ENCODE measurements at places on chromosomes 7 and 10.

DNA sequence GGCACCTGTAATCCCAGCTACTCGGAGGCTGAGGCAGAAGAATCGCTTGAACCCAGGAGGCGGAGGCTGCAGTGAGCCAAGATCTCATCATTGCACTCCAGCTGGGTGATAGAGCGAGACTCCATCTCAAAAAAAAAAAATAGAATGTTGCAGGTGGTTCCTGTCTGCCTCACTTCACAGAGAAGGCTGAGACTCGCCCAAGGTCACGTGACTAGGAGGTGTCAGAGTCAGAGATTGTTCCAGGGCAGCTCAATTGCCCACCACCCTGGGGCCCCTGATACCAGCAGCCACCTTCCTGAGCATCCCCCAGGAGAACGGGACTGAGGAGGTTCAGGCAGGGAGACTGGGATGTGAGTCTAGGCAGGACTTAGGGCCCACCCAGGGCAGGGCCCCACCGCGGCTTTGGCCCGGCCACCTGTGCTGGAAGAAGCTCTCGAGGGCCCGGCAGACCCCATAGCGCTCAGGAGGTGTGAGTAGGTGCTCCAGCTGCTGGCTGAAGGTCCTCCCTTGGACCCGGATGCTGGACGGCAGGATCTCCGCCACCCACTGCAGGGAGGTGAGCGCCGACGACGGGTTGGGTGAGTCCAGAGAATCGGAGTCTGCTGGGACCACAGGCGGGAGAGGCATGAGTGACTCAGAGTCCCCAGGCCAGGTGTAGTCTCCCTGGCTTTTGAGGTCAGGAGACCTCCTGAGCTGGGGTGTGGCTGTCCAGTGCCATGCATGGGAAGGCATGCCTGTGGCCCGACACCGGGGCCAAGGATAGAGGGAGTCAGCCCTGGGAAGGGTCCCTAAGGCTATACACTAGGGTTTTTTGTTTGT is 30.9 kb downstream of the GRID2IP start:
- no peak for DNase-seq

GRCh38 chr10:24288581-24288980 is 79.6 kb downstream of the KIAA1217 start:
- DNase-seq: no peak

GRCh38 chr7:76302347-76303201 is at the start of gene HSPB1:
Gene HSPB1, plus strand, starts transcription at chr7:76302673. Its CDS starts 40 bp downstream, at chr7:76302713.
- peak; percentile 81 for DNase-seq

DNA sequence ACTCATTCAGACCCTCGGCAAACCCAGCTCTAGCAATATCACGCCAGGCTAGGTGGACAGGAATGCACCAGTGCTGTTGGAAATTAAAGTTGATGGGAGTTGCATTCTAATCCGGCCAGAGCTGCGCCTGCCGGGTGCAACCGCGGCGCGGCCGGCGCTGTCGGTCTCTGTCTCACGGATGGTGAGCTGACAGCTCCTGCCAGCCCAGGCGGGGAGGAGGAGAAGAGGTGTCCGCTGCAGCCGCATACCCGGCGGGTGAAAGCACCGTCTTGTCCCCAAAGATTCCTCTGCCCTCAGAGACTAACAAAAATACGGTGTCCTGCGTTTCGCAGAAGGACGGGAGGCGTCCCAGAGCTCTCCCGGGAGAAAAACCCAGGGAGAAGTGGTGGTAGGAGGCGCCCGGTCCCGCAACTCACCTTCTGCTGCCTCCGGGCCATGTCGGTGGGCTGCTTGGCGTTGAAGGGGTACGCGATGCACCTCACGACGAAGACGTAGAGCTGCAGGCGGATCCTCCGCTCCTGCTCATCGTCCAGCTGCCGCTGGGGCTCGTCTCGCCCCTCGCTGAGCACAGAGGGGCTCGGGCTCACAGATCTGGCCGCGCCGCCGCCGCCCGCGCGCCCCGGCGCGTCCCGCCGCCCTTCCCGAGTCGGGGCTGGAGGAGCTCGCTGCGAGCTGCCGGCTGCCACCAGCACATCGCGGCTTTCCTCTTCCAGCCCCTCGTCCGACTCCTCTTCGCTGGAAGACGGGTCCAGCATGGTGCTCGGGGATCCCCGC is 490 bp downstream of the CADPS2 start:
- peak; percentile 33 for DNase-seq

DNA sequence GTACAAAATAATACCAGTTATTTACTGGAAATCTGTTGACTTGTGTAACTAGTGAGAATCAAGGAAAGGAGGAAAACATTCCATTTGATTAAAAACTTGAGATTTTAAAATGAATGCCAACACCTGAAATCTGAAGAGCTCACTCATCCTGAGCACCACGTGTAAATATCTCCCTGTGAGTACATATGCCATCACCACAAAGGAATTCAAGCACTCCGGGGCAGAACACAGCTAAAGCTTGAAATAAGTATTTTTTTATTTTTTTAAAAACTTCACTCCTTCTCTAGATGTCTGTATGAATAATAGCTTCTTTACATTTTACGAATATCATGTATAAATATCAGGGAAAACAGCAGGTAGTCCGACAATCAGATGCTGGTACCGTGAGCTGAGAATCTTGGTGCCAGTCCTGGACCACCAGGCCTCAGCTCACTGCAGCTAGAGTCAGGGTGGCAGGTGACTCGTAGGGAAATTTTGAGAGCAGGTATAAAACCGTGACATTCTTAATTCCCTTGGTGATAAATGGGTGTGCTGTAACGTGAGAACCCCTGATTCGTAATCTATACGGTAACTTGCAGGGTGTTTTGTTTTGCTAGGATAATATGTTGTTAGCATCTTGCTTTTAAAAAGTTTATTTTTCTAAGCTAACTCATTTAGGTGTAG is 12.7 kb downstream of the LMTK2 start:
- no peak for DNase-seq

DNA sequence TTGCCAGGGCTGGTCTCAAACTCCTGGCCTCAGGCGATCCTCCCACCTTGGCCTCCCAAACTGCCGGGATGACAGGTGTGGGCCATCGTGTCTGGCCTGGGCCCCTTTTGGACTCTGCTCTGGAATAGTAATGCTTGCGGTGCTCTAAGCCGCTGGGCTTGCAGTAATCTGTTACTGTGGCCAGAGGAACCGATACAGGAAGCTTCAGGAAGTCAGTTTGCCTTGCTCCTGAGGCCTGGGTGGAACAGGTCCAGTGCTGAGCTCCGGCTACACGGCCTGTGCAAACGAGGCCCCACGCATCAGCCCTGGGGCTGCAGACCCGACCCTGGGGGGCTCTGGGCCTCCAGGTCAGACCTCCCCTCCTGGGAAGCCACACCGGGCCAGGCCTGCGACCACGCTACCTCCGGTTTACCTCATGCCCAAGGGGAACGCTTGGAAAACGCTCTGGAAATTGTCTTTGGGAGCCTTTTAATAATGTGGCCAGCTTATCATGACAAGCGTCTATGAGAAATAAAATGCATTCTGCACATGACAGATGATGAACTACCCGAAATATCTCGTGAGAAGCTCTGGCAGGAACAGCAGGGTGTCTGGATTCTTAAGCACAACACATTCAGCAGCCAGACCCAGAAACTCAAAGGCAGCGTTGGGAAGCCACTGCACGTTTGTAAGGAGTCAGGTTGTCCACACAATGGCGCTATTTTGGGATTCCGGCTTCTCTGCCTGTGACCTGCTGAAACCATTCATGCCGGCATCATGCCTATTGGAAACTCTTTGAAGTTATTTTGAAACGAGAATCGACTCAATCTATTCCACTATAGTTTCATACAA is 10.1 kb upstream of the ADAP1 start:
- no peak for DNase-seq

DNA sequence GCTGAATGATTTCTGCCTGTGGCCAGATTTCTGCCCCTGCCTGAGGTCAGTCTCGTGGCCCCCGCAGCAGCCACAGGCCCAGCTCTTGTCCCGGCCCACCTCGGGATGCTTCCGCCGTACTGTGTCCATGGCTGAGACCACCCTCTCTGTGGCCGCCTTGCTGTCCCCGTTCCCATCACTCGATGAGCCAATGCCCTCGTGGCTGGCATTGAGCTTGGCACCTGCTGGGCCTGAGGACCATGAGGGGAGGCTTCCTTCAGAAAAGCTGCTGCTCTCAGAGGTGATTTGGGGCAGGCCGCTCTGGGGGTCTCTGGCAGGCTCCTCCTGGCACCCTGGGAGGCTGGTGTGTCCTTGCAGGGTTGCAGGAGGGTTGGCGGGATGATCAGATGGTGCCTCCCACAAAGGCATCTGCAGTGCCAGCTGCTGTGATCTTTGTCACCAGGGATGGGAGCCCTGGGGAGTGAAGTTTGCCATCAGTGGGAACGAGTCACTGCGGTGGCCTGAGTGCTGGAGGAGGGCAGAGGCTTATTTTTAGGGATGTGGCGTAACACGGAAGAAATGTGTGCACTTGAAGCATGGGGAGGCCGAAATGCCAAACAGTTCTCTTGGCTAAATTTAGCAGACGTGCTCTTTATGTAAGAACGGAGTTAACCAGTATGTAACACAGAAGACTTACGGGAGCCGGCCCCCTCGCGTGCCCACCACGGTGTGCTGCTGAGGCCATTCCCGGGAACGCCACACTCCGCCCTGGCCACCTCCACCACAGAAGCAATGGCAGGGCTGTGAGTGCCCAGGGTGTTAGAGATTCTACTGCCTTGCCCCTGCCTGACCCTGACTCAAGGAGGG is 47.7 kb downstream of the VIPR2 start:
- no peak for DNase-seq

GRCh38 chr7:29879609-29880008 is 73.3 kb downstream of the WIPF3 start:
- no peak for DNase-seq

DNA sequence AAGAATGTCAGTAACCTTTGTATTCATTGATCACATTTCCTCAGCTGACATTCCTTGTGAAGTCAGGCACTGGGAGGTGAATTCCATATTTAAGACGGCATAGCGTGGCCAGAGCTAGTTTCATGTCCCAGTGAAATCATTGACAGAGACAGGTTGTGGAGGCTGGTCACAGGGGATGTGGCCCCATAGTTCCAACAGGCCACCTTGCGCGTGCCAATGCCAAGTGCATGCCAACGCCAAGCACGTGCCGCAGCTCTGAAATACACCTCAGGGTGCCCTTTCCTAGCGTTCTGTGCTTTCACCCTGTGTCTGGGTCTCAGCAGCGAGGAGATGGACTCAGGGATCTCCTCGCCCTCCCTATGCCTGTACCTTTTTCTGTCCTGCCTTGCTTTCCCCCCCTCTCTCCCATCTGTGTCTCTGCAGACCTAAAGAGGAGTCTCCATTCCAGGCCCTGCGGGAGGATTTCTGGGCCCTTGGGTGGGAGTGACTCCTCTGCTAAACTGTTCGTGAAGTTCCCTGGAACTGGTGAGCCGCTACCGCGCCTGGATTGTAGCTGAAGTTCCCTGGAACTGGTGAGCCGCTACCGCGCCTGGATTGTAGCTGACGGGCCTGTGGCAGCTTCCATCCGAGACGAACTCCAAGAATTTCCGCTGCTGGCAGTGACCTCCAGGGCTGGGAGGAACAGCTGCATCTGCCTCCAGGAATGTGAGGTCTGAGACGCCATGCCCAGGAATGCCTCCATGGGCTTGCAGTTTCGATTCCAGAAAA is 19.7 kb downstream of the AQP1 start:
- no peak for DNase-seq

DNA sequence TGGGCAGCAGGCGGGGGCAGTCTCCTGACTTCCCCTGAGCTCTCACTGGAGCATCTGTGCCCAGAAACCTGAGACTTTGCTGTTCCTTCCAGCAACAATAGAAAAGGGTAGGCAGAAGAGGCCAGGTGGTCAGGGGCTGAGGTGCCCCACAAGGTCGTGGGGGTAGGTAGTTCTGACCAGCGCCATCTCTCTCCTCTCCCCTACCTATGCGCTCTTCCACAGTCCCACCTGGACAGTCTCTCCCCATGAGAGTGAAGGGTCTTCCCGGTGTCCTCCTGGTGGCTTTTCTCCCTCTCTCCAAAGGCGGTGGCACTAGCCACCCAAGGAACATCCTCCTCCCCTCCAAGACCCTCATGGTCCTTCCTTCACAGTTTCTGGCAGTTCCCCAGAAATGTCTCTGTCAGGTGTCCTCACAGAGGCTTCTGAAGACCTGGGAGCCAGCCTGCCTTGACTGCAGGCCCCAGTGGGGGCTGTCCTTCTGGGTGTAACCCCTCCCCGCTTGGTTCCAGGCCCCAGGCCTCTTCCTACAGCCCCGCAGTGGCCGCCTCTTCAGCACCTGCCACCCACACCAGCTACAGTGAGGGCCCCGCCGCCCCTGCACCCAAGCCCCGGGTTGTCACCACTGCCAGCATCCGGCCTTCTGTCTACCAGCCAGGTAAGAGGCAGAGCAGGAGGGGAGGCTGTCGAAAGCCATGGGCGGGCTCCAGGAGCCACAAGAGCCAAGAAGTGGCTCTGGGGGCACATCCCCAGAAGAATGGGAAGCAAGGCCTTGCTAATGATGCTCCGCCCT is 41.3 kb downstream of the LDB3 start:
- no peak for DNase-seq

GRCh38 chr7:68107968-68108367 is 1111.3 kb downstream of the TYW1 start:
- no peak for DNase-seq

- no peak for DNase-seq
Observed at GRCh38 chr10:3413937-3414666, 241.5 kb upstream of the PITRM1 start.

GRCh38 chr10:109882251-109883057 is 40.9 kb downstream of the XPNPEP1 start:
- DNase-seq: no peak

- DNase-seq: no peak
Observed at GRCh38 chr10:122263971-122264370, 7.1 kb upstream of the BTBD16 start.

GRCh38 chr7:44098092-44099068 is 5.8 kb upstream of the AEBP1 start:
- DNase-seq: no peak

- no peak for DNase-seq
Observed at GRCh38 chr7:883055-884021, 7.0 kb downstream of the GET4 start.

DNA sequence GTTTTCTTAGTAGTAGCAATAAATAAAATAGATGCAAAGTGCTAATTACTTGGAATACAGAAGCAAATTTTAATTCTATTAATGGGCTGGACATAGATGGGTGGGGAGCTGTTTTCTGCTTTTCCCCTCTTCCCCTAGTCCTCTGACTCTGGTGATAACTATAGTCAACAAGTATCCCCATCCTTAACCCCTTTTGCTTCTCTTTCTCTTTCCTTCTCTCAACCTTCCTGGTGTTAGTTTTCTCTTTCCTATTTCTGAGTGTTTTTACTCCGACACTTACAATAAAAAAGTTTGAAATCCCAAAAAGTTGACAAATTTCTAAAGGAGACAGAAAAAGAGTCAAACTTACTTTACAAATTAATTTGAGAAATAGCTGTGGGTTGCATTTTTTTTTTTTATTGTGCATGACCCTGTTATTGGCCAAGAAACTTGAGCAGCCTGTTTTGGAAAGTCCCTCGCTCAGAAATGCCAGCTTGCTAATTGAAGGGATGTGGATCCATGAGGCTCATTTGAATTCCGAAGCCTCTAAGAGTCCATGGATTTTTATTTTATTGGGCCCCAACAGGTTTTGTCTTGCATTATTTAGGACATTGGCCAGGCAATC is 2.4 kb downstream of the FAS start:
- no peak for DNase-seq

GRCh38 chr10:23556727-23557440 is 118.0 kb downstream of the OTUD1 start:
- DNase-seq: no peak

- no peak for DNase-seq
Observed at GRCh38 chr7:150339409-150339809, 2.0 kb downstream of the RARRES2 start.
